ENCODE measurements at places on chromosomes 5 and 9. TPM values are rescaled to one million over a fixed set of nuclear protein-coding genes. Genes with fewer than 3 reads are reported as not detected.

DNA sequence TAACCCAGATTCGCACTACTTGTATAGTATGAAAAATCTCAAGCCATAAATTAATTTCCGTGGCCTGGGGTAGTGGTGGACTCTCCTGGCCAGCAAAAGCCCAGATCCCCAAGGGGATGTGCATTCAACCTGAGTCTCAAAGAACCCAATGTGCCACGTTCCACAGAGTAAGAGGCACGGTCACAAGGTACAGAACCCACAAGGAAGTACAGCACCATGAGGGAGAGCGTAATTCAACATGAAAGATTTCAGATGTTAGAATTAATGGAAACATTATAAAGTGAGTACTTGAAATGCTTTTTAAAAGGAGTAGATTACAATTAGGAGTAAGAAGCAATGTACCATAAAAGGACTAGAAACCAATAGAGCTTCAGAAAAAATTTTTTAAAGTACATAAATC is 23.4 kb downstream of the SRD5A1 start:
- no peak for DNase-seq
- peaks cover 2% of the 10 kb centered on the region for H3K36me3 ChIP-seq
- no peak overlapping the region for H3K4me3 ChIP-seq
- H3K4me1 ChIP-seq: no peaks in the 10 kb centered on the region

The DMRT3 gene
- total RNA-seq: not detected

DNA sequence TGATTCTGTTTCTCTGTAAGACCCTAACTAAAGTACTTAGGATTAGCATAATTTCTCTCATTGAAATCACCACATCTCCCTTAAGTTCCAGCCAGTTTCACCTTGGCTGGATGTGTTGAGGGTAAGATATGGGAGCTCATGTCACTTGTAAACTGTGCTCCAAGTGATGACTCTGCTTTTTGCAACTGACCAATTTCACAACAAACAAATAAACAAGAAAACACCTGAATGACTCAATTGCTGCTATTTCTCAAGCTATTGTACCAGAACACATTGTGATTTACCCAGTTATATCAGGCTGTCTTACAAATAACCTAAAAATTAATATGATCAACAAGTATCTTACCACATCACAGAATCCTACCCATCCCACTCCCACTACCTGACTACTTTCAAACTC is 379.1 kb upstream of the KIF2A start:
- H3K36me3 ChIP-seq: no peaks in the 10 kb centered on the region
- H3K4me1 ChIP-seq: no peaks in the 10 kb centered on the region
- H3K4me3 ChIP-seq: no peak overlapping the region
- H3K27ac ChIP-seq: no peak overlapping the region

The ZNF782 gene
- 4.9 TPM for total RNA-seq

- 0 out of 2 replicates have a peak, but pooled peaks cover 2% of the 10 kb centered on the region for H3K36me3 ChIP-seq
- no peak overlapping the region for H3K27ac ChIP-seq
- H3K4me3 ChIP-seq: no peak overlapping the region
Measured at GRCh38 chr9:36623280-36623679, 50.6 kb downstream of the MELK start.

All from HepG2 (cell line).